Suppressor macrophage treated with lipopolysaccharide for 1 hour (primary cell): ENCODE measurements at places on chromosomes 2 and 18.

GRCh38 chr18:61738488-61738887 lies 154.3 kb downstream of the RNF152 start:
- peak; percentile 93 for DNase-seq

GRCh38 chr2:130977461-130978050 lies 115.7 kb downstream of the FAM168B start:
- no peak for DNase-seq

DNA sequence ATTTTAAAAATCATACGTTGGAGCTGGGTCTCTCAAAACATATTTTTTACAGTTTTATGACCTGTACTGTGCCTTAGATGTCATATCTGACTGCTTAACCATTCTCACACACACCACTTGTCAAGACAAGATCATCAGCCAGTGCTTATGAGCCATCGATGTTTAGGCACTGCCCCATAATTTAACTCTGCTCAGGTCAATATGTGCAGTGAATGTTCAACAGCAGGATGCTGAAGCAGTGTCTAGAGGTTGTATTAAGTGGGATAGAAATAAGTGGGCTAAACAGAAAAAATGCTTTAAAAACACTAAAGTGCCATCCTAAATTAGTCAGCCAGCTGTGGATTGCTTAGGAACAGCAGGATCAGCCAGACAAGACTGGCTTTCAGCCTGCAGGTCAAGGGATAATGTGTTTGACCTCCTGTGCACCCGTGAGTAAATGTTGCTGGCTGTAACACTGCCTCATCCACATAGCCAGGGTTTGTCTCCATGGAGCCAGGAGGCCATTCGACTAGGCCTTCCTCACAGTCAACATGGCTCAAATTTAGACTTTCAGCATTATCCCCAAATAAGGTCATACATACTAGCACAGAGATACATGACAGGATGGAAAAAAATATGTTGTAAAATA lies 139.0 kb upstream of the NXPH2 start:
- DNase-seq, result no peak

DNA sequence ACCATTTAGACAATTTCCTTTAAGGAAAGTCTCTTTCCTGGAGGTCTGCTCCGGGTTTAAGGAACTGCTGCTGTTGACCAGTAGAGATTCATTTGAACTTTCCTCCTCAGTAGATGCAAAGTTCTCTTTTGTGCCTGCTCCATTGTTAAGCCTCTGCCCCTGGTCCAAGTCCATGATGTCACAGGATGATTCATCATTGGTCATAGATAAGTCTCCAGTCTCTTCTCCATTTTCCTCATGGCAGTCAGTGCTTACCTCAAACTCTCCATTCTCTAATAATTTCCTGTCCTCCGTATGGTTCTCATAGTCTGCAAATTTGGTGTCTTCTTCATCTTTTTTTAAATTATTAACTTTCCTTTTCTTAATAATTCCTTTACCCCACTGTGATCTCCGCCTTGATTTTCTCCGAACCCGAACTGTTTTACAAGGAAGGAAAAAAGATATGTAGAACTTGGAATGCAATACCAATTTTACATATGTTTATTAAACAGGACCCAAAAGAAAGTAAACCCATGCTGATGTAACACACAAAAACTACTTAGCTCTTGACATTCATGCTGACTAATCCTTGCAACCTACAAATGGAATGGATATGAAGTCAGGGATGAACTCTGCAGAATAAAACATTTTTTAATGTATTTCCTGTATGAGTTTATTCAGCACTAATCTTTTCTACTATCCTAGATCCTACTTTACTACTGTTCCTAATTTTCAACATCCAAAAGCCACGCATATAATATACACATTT lies 169.1 kb downstream of the ATAD2B start:
- peak; percentile 87 for DNase-seq

DNA sequence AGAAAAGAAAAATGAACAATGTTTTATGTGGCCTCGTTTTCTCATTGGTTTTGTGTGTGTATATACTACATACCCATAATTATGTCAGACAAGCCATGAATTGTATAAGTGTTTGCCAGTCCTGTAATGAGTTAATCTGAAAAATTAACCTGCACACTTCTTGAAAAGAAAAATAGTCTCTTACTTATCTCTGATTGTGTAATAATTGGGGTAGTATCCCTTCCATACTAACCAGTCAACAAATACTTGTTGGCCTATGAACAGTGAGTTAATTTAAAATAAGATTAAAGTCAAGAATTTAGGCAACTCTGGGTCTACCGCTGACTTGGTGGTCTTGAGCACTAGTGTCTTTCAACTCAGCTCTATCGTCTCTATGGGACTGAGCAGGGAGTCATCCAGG lies 48.8 kb downstream of the ACVR1 start:
- DNase-seq, result no peak

GRCh38 chr2:239327536-239328350 lies 73.1 kb downstream of the HDAC4 start:
- DNase-seq, result no peak

DNA sequence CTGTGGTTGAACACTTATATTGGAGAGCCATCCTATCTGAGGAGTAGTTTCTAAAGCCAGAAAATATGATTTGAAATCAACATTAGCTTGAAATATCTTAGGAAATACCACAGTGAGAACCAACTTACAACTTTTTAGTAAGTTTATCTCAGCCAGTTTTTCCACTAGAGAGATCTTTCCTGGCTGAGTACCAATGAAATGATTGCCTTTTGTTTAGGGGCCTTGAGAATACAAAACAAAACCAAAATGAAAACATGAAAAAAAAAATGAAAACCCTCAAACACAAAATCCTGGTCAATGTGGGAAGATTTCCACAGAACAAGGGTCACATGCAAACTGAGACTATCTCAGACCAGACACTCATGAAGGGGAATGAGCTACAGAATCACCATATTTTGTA lies 429.0 kb downstream of the SETBP1 start:
- DNase-seq, result no peak

GRCh38 chr18:35376393-35376741 lies 770 bp downstream of the ZNF396 start:
- peak; percentile 57 for DNase-seq

DNA sequence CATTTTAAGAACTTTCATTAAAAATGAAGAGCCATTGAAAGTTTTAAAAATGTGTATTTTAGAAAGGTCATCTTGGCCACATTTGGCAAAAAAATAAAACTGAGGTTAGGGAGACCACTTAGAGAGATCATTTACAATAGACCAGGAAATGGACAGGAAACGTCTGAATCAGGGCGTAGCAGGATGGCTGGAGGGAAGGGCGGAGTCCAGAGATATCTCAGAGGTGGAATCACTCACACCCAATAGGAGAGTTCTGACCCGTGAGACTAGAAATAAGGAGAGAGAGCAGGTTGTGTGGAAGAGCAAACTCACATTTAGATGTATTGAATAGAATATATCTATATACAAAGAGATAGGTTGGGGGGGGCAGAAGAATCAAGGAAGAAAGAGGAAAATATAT lies 373.4 kb downstream of the METTL4 start:
- no peak for DNase-seq

- DNase-seq, result no peak
These were observed 55.4 kb downstream of the EML4 start for GRCh38 chr2:42224422-42225067.

DNA sequence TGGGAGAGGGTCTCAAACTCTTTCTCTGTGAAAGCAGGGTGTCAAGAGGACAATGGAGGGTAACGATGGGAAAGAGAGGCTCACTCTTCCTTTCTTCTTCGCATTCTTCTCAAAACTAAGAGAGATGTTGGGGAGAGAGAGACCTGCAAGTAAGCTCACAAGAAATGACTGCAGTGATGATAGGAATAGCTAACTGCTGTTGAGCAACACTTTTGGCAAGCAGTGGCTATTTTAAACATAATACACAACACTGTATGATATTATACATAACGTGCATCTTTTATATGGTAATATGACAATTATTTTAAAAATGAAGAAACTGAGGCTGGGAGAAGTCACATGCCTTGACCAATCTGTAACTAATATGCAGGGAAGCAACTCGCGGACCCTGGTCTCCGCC lies 247.5 kb downstream of the CMPK2 start:
- no peak for DNase-seq

DNA sequence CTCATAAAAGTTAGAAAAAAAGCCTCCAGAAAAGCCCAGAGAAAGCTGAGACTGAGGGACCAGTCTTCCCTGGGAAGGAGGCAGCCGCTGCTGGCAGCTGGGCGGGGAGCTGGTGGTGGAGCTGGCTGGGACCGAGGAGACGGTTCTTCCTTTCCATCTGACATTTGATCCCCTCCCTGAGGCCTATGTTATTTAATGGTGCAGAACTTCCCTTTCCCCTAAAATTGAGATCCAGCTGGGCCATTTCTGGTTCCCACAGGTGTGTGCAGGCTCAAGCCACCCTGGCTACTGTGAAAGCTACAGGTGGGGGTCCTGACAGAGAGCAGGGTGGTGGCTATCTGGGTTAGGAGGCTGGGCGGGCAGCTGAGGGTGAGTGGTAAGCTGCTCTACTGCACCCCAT lies 81.5 kb upstream of the FZD7 start:
- DNase-seq, result no peak

DNA sequence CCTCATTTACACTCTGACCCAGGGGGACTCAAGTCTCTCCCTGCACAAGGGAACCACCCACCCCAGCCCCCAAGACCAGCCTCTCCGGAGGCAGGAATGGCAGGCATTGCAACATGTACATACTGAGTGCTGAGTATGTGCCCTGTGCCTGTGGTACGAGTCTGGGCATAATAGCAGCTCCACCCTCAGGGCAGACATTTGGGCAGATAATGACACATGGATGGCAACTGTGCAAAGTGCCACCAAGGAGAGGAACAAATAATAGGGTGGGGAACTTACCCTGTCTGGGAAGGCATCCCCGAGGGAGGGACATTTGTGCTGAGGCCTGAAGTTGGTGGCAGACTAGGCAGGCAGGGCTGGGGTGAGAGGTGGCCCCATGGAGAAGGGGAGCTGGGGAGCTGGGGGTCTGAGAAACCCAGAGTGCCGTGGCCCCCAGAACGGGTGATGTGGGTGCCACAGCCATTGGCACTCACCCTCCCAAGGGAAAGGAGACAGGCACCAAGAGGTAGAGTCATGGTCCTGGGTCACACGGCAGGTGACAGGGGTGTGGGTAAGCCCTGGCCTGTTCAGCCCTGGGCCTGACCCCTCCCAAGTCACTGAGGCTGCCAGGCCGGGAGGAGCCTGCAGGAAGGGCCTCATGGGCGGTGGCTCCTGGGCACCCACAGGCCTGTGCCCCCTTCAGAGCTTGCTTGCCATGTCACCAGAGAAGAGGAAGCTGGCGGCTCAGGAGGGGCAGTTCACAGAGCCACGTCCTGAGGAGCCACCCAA lies 15.7 kb upstream of the GPR17 start:
- peak; percentile 17 for DNase-seq

DNA sequence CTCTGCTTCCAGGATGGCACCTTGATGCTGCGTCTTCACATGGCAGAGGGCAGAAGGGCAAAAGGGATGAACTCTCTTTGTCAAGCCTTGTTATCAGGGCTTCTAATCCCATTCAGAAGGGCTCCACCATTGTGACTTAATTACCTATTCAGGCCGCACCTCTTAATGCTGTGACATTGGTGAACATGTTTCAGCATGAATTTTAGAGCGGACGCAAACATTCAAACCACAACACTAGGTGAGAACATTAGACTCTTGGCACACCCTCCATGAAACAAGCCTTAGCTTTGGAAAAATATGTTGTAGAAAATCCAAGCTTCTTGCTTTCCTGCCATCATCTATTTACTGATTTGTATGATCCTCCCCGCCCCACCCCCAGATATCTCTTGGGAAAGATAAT lies 17.9 kb downstream of the DAW1 start:
- DNase-seq, result no peak

DNA sequence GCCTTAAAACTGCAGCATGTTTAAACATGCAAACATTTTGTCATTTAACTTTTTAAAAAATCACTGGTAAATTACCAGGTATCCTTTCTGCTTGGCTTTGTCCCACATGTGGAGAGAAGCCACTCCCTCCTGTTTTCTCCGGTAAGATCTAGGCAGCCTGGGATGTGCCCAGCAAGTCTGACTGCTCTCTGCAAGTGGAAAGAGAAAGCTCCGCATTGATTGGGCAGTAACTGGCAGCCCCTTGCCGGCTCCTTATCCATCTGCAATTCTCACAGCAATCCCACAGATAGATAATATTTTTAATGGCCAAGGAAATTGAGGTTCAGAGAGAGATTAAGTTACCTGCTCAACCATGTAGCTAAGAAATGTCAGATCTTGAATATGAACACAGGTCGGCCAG lies 136.1 kb downstream of the TMEM200C start:
- DNase-seq, result no peak

GRCh38 chr2:188196343-188197008 lies 95.2 kb upstream of the GULP1 start:
- DNase-seq, result no peak
